Cardiac muscle cell (in vitro differentiated cells and primary cell): ENCODE measurements at places on chromosomes 16 and 17. TPM values are rescaled to one million over a fixed set of nuclear protein-coding genes. Genes with fewer than 3 reads are reported as not detected.

ARHGAP44 gene
- total RNA-seq = 7.1 and 13.5 TPM in 2 replicates

KRTAP16-1 gene
- total RNA-seq = not detected in 2 replicates

- peak; percentile 22 for DNase-seq
Observed at GRCh38 chr17:11608396-11608795, 10.1 kb downstream of the DNAH9 start.

DNA sequence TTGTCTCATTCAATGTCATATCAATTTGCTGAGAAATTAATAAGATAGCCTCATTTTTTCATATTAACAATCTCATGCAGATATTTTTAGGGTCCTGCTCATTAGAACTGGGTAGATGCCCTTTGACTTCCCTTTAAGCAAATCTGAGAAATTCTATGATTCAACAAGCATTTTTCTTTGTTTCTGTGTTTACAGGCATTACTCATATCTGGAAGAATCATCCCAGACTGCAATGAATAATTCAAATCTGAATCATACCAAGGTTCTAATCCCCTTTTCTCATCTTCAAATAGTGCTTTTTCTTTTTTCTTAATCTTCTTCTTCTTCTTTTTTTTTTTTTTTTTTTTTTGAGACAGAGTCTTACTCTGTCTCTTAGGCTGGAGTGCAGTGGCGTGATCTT lies 69.2 kb upstream of the KIFC3 start:
- peak; percentile 36 for DNase-seq

DLX4 gene
- total RNA-seq = 0.53 and 0.60 TPM in 2 replicates

CSH1 gene
- total RNA-seq = not detected in 2 replicates

- DNase-seq = no peak
Observed at GRCh38 chr16:82937926-82938520, 311.3 kb downstream of the CDH13 start.

TPPP3 gene
- 2.5 and 4.6 TPM in 2 replicates for total RNA-seq

DNA sequence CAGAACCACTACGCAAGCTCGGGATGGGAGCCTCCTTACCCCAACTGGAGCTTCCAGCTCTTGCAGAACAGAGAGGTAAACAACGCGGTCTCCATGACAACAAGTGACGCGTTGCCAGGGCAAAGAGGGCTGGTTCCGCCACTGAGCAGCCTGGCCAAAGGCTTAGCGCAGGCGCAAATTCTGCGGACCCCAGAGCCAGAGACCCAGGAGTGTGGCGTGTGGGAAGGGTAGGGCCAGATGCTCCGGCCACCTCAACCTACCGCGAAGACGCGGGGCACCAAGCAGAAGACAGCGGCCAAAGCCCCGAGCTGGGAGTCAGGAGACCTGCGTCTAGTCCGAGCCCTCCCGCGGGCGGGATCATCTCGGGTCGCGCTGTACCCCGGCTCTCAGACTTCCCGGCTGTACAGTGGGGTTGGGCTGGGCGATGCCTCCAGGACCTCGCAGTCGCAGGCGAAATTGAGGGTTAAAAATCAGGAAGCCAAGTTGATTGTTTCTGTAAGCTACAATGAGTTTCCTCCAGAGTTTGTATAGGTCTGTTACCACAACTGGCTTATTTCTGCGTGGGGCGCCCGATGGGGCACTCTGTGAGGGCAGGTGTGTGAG lies at the start of gene TEKT1:
Gene TEKT1 (minus strand): TSS at position 69 of the 603 bp plus-strand sequence. CDS start 1,353 bp downstream, outside the sequence.
- peak; percentile 89 for DNase-seq

TANGO6 gene
- 8.8 and 8.9 TPM in 2 replicates for total RNA-seq

- DNase-seq = no peak
Observed at GRCh38 chr17:1094591-1094990, 85.2 kb downstream of the ABR start.

- no peak for DNase-seq
Observed at GRCh38 chr16:71954699-71955195, 45.5 kb downstream of the PKD1L3 start.

DNA sequence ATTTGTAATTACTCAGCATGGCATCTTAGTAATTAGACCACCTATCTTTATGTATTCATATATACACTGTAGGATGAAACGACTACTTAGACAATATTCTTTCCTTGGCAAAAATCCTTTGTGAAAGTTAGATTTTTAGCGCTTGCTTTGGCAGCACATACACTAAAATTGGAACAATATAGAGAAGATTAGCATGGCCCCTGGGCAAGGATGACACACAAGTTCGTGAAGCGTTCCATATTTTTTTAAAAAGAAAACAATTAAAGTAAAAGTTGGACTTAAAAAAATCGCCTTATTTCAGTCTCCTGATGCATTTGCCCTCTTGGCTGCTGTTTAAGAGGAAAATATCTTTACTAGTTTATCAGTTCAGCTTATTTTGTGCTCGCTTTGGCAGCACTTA lies 10.5 kb downstream of the IGSF6 start:
- DNase-seq = no peak

SKAP1 gene
- 0.36 TPM in 1 of 2 replicates, not detected in the other for total RNA-seq
